ENCODE measurements at places on chromosomes 11 and 22. TPM values are rescaled to one million over a fixed set of nuclear protein-coding genes. Genes with fewer than 3 reads are reported as not detected.

GRCh38 chr22:49734390-49734789 lies 93.3 kb downstream of the BRD1 start:
- no peaks in the 10 kb centered on the region for H3K36me3 ChIP-seq
- no peaks in the 10 kb centered on the region for H3K27me3 ChIP-seq
- H3K4me3 ChIP-seq, result no peak overlapping the region
- no peak for DNase-seq
- no peak overlapping the region for H3K27ac ChIP-seq

- no peaks in the 10 kb centered on the region for H3K27me3 ChIP-seq
- H3K36me3 ChIP-seq, result no peaks in the 10 kb centered on the region
- H3K27ac ChIP-seq, result no peak overlapping the region
- H3K4me1 ChIP-seq, result peaks cover 7% of the 10 kb centered on the region
Measured at GRCh38 chr11:108873941-108874340, 209.1 kb downstream of the DDX10 start.

DNA sequence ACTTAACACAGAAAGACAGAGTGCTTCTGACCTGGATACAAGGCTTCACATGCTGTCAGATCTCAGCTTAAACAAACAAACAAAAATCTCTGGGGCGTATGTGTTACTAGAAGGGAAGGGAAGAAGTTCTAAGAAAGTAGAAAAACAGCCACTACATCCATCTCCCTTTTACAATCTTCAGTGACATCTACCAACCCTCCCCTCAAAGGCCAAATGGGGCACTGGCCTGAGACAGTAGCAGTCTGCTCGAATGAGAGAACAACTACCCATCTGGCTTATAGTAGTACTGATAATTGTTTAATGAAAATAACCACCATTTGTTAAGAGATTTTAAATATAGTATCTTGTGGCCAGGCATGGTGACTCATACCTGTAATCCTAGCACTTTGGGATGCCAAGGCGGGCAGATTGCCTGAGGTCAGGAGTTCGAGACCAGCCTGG lies 29.4 kb downstream of the CCDC83 start:
- H3K4me3 ChIP-seq, result no peak overlapping the region
- H3K27ac ChIP-seq, result no peak overlapping the region
- no peak for DNase-seq

- H3K36me3 ChIP-seq, result peaks cover 79% of the 10 kb centered on the region
- H3K4me1 ChIP-seq, result no peaks in the 10 kb centered on the region
- H3K4me3 ChIP-seq, result no peak overlapping the region
- no peak for DNase-seq
Measured at GRCh38 chr11:46427364-46427763, 35.8 kb upstream of the CHRM4 start.

- no peaks in the 10 kb centered on the region for H3K36me3 ChIP-seq
- no peak overlapping the region for H3K27ac ChIP-seq
- no peak overlapping the region for H3K4me3 ChIP-seq
- no peaks in the 10 kb centered on the region for H3K27me3 ChIP-seq
Measured at GRCh38 chr22:34914846-34915245, 151.1 kb upstream of the ISX start.

GRCh38 chr11:131591051-131591461 lies 220.6 kb downstream of the NTM start:
- no peak for DNase-seq
- no peaks in the 10 kb centered on the region for H3K27me3 ChIP-seq
- H3K36me3 ChIP-seq, result no peaks in the 10 kb centered on the region
- H3K4me3 ChIP-seq, result no peak overlapping the region

- DNase-seq, result peak; percentile 70
- no peaks in the 10 kb centered on the region for H3K36me3 ChIP-seq
- no peaks in the 10 kb centered on the region for H3K27me3 ChIP-seq
- no peaks in the 10 kb centered on the region for H3K4me1 ChIP-seq
Measured at GRCh38 chr11:93116641-93117441, 81.0 kb downstream of the SLC36A4 start.

DNA sequence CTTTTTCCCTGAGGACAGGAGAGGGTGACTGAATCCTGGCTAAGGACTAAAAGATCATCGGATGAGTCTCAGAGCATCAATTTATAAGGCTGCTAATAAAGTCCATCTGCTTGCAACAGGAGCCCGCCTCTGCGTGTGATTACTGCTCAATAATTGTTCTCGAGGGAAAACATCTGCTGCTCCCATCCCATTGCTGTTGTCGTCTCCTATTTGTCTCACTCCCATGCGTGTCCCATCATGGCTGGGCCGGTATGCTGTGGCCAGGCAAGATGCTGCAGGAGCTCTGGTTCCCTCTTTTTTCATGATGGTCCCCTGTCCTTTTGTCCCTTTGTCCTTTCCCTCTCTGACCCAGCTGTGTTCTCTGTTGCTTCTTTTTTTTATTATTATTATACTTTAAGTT lies 121.2 kb downstream of the SPATA19 start:
- no peaks in the 10 kb centered on the region for H3K4me1 ChIP-seq
- H3K27me3 ChIP-seq, result no peaks in the 10 kb centered on the region
- no peak for DNase-seq
- no peaks in the 10 kb centered on the region for H3K36me3 ChIP-seq

GRCh38 chr22:36587289-36588154 lies 58.6 kb upstream of the EIF3D start:
- H3K36me3 ChIP-seq, result no peaks in the 10 kb centered on the region
- H3K27me3 ChIP-seq, result peaks cover 72% of the 10 kb centered on the region
- no peak overlapping the region for H3K27ac ChIP-seq
- peaks cover 5% of the 10 kb centered on the region for H3K4me1 ChIP-seq
- no peak overlapping the region for H3K4me3 ChIP-seq

DNA sequence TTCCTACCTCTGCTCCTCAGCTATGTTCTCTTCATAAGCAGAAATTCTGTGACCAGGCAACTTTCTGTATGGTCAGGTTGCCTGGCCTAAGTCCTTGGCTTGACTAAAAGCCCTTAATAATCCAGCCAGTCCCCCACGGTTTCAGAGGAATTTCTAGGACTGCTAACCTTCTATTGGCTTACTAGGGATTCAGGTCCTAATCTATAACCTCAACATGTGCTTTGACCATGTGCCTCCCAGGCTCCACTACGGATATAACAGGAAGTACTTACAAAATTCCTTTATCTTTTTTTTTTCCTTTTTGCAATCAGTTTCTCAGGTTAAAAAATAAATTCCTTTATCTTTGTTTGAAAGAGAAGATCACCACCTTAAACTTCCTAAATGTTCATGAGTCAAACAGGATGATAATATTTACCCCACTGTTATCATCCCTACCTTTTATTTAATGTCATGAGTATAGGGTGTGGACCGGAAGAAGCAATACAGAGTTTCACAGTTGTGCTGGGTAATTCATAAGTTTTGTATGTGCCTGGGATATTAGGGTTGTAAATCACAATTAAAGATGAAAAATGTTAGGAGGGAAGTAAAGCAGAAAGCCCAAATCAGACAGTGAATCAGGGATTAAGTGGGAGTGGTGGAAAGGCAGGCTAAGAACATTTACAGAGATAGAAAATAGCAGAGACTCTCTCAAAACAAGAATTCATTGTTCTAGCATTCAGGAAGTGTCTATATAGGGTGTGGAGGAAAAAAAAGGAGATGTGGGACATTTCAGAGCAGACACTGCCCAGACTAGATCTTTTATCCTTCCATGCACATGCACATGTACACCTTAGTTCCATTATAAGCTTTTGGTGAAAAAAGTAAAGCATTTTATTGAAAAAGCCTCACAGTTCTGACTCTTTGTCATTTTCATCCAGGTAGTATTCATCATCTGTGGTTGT lies 10.7 kb upstream of the POGLUT3 start:
- no peak for DNase-seq
- H3K27me3 ChIP-seq, result no peaks in the 10 kb centered on the region
- H3K27ac ChIP-seq, result no peak overlapping the region
- H3K4me3 ChIP-seq, result no peak overlapping the region
- H3K4me1 ChIP-seq, result no peaks in the 10 kb centered on the region

- H3K27ac ChIP-seq, result no peak overlapping the region
- peaks cover 12% of the 10 kb centered on the region for H3K4me1 ChIP-seq
- H3K36me3 ChIP-seq, result no peaks in the 10 kb centered on the region
- no peak for DNase-seq
- H3K27me3 ChIP-seq, result no peaks in the 10 kb centered on the region
Measured at GRCh38 chr11:123145661-123146060, 49.4 kb downstream of the CLMP start.

Gene OR52A1
- not detected for total RNA-seq

Gene VPS37C
- 53.6 TPM for total RNA-seq

Gene CTSF
- total RNA-seq, result 105 TPM

Gene TMEM151A
- not detected for total RNA-seq
